ENCODE measurements at places on chromosomes 7 and 10.

GRCh38 chr7:151231080-151231479, 1.2 kb upstream of the CHPF2 start:
- no peak for DNase-seq

GRCh38 chr7:152899548-152900109, 140.1 kb downstream of the ACTR3B start:
- no peak for DNase-seq

- peak; percentile 51 for DNase-seq
Observed at GRCh38 chr10:103618575-103619423, 125.3 kb downstream of the NEURL1 start.

DNA sequence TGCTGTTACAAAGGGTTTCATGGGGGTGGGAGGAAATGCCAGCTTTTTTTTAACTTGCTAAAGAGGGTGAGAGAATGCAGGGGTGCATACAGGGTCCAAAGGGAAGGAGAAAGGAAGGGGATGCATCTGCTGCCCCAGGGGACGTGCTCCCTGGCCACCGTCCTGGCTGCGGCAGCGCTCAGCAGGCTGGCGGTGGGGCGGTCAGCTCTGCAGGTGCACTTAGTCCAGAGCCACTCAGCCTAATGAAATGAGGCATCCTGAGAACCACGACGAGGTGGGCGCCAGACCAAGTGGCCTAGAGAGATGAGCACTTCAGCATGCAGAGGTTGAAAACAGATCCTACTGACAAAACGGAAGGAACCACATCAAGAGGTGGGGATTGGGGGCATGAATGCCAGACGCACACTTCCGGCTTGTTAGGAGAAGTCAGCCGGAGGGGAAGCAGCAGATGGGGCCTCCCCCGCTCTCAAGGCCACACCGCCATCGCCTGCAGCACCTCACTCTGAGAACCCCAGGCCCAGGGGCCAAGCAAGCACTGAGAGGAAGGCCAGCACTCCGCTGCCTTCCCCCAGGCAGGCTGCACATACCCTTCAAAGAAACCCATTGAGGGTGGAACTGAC, 94.5 kb downstream of the MAD1L1 start:
- DNase-seq, result no peak

DNA sequence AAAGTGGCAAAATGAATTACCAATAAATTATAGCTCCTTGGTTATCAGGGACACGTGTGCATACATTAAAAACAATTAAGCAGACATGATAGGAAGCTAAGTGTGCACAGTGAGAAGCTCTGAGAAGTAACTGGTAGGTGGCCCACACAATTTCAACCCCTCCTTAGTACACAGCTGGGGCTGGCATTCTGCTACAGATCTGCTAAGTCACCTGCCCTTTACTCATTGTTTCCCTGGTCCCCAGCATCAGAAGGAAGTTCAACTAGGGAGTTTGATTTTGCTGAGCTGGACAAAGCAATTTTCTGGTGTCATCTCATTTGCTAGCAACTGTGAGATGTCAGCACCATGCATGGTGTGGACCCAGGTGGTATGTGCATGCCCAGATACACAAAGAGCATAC, 424.1 kb upstream of the NPVF start:
- no peak for DNase-seq

GRCh38 chr10:86506499-86506898, 15.1 kb downstream of the WAPL start:
- no peak for DNase-seq

DNA sequence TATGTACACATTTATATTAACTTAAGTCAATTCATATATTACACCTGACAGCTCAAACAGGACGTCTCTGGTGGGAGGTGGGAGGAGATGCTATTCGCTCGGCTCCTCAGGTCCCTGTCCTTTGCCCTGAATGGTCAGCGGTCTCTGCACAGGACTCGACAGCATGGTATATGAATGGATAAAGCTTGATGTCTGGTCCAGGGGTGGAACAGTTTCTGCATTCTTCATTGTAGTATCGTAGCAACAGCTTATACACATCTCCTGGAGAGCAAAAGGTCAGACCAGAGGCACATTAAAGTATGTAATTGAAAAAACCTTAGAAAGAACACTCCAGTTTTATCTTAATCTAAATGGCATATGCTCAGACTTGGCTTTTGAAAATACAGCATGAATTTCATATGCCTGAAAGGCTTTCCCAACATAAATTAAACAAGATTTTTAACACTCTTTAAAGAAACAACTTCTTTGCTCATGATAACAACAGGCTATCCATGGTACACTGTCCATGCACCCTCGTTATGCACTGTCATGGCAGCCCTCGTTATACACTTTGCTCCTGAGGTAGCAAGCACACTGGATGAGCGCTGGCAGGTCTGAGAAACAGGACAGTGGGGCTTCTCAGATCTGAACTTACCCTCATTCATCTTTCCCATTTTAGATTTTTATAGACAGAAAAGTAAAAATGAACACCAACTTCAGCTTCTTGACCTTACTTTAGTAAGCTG, 57.3 kb upstream of the OGDHL start:
- DNase-seq, result no peak

DNA sequence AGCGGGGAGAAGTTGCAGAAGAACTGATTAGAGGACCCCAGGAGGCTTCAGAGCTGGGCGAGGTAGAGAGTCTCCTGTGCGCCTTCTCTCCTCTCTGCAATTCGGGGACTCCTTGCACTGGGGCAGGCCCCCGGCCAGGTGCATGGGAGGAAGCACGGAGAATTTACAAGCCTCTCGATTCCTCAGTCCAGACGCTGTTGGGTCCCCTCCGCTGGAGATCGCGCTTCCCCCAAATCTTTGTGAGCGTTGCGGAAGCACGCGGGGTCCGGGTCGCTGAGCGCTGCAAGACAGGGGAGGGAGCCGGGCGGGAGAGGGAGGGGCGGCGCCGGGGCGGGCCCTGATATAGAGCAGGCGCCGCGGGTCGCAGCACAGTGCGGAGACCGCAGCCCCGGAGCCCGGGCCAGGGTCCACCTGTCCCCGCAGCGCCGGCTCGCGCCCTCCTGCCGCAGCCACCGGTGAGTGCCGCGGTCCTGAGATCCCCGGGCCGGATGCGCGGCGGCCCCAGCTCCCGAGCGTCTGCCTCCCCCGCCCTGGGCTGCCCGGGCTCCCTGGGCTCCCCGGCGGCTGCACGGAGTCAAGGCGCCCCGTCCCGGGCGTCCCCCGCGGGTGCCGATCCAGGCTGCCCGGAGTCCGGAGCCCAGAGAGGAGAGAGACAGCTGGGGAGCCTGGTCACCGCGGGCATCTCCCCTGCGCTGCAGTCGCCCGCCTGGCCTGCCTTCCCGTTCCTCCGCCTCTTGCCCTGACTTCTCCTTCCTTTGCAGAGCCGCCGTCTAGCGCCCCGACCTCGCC, at the start of gene PLAU:
TSS of gene PLAU (plus strand) at position 369 of the 789 bp plus-strand sequence. CDS start 424 bp downstream, outside the sequence.
- peak; percentile 14 for DNase-seq

GRCh38 chr10:65355141-65355680, 1570.6 kb upstream of the LRRTM3 start:
- no peak for DNase-seq

DNA sequence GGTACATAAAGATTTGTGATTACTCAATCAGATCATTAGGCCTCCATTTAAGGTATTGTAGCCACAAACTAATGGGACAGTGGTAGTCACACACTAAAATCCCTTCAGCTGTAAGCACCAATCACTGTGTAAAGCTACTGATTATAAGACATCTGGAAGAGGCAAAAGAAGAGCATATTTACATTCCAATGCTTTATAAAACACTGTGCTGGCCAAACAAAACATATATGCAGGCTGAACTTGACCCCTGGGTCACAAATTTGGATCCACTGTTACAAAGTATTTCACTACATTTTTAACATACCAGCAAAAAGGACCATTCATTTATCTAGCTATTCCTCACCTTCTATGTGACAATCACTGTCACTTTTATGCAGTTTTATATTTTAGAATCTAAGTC, 41.4 kb upstream of the ANLN start:
- DNase-seq, result no peak

GRCh38 chr10:108323274-108323798, 1158.8 kb upstream of the SORCS1 start:
- DNase-seq, result no peak

DNA sequence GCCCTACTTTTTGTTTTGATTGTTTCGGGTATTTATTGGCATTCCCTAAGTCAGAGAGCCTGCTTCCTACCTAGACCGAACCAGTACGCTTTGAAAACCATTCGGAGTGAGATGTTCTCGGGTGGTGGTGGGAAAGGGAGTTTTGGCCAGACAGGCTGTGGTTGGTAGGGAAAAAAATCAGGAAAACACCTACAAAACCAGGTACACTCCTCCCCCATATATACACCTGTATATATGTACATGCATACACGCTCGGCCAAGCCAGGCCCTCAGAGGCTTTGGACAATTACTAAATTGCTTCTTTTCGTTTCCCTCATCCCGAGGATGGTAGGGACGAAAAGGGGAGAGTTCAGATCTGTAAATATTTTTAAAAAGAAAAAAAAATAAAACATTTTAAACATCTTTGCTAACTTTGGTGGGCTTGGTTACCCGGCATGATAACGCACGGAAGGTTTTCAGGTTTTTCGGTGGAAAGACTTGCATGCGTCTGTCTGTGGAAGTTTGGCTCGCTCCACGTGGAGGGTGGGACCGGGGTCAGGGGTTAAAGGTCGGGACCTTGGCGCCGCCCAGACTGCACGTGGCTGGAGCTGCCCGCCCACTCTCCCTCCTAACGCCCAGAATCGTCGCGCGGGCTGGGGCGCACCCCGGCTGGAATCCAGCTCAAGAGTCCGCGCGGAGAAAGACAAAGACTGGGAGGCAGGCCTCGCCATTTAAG, 2.5 kb downstream of the HMX2 start:
- DNase-seq, result no peak

DNA sequence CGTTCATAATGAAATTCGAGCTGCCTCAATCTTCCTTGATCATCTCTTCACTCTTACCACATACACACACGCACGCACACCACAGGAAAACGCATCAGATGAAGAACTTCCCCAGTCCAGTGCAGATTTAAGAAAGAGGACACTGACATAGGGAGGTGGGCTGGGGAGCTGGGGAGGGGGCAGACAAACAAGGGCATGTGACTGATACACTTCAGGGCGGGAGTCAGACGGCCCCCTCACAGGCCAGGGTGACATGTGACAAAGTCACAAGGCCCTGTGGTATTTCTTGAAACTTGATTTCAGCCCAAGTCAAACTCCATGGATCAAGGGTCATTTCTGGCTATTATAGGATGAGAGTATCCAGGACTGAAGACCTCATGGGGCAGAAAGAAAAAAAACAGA, 82.6 kb downstream of the KCNMA1 start:
- DNase-seq, result no peak

DNA sequence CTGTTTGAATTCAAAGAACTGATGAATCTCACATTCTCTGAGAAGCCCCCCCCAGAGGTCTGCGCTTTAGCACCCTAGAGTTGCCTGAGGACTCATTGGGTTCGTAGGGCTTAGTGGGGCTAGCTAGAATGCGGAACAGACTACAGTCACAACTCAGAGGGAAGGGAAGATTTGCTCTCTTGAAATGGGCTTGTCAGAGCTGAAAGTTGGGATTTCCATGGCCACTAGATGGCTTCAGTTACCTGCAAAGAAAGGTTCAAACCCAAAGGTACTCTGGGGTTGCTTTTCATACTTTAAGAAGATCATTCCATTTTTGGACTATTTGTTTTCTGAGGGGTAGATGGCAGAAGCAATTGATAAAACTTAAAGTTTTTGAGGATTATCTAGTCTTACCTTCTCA, 205.0 kb downstream of the BBS9 start:
- DNase-seq, result no peak

DNA sequence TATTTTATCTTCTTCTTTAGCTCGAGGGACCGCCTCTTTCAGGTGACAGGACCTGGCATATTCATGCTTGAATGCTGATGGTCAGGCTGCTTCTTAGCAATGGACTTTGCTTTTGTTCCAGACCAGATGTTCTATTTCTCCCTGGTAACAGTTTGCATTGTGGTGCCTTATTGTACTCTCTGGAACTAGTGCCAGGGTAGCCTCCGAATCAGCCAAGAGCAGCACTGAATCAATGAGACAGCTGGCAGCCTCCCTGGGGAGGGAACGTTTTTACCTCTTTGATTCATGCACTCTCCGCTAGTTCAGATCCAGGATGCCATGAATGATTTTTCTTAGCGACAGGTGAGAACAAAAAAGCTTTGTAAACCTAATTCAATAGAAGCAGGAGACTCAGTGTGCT, 54.1 kb upstream of the NXPH1 start:
- peak; percentile 78 for DNase-seq

DNA sequence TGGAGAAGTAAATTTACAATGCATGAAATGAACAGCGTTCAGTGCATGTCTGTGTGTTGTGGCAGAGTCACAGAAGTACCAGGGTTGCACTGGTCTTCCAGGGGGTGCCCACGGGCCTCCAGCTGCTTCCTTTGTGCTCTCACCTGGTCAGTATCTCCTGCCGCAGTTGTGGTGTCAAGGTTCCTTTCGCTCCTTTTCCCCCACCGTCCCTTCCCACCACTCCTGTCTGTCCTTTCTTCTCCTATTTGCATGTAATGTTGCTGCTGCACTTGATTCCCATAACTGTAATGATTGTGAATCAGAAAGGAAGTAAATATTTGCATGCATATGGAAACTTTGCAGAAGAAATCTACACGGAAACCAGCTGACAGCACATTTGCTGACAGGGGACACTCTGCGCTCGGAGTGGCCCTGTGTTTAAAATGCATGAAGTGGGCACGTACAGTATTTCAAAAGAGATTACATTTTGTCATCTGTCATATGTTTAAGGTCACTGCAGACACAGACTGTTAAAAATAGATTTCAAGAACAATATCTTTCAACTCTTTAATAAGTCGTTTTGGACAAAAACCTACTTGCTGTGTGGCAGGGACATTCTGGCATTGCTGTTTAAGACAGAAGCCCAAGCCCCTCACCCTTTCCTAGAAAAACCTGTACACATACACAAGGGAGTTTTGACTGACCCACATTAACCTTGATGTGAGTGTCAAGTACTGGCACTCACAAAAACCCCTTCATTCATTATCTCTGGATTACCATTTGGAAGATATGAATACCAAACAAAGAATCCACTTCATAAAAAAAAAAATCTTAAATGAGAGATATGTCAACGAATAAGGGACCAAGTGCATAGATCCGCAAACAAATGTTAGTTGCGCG, 336.7 kb upstream of the KLF6 start:
- no peak for DNase-seq

DNA sequence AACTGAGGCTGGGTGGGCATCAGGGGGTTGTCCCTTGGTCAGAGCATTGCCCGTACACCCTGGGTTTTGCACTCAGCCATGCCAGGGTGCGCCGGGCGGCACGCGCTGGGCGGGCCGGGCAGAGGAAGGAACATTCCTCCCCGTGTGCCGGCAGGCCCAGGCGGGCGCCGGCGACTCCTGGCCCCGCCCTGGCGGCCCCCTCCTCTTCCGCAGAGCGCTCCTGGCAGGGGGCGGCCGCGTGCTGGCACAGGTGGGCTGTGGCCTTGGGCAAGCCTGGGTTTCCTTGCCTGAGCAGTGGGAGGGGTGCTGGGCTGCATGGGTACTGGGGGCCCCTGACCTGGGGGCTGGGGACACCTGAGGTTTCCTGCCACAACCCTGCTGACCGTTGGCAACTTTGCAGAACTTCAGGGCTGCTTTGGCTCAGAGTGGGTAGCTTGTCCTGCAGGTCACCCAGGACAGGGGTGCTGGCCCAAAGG, 3.9 kb downstream of the LFNG start:
- DNase-seq, result no peak

Data from hippocampal formation (tissue), 2 donors.